CD4-positive, alpha-beta T cell treated with Interleukin-4 for 4 hours (primary cell): ENCODE measurements at places on chromosomes 1 and 21.
A peak's percentile ranks its signal among the peaks of the same experiment; 100 is the strongest.

GRCh38 chr21:46392921-46393320, 65.8 kb upstream of the DIP2A start:
- DNase-seq = no peak

GRCh38 chr1:220160027-220160426, 66.1 kb downstream of the IARS2 start:
- DNase-seq = no peak

GRCh38 chr1:9960011-9960410, 16.7 kb downstream of the NMNAT1 start:
- no peak for DNase-seq

DNA sequence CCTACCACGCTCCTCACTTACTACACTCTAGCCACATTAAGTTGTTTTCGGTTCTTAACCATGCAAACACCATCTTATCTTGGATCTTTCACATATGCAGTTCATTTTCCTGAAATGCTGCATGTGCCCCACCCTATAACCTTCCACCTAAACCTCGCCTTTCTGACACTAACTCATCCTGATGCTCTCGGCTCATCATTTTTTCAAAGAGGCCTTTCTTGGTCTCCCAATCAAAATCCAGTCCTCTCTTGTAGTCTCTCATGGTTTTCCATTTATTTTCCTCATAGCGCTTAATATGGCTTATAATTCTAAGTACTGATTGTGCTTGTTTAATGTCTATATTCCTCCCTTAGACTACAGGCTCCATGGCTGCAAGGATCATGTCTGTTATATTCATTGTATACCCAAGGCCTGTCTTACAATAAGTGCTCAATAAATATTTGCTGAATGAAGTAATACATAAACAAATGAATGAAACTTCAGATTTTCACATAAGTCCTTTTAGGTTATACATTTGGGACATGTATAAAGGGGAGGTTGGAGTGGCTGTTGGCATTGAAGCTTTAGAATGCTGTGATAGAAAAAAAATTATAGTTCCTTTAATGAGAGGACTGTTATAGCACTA, 79.2 kb upstream of the CDC42BPA start:
- no peak for DNase-seq

DNA sequence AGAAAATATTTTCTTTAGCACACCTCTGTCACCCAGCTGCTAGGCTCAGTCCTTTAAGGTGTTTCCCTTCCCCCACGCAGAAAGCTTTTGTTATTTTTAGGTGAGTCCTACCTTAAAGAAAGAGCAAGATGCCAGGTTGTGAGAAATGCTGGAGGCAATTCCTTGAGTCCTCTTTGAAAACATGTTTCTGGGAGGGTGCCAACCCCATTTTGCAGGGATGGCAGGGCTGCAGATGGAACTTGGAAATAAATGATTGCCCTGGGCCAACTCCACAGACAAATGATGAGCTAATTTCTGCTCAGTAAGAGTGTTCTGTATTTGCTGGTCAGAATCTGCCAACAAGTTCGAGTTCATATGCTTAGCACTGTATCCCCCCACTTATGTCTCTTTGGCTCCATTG, 119.2 kb upstream of the RAB3GAP2 start:
- DNase-seq = no peak

DNA sequence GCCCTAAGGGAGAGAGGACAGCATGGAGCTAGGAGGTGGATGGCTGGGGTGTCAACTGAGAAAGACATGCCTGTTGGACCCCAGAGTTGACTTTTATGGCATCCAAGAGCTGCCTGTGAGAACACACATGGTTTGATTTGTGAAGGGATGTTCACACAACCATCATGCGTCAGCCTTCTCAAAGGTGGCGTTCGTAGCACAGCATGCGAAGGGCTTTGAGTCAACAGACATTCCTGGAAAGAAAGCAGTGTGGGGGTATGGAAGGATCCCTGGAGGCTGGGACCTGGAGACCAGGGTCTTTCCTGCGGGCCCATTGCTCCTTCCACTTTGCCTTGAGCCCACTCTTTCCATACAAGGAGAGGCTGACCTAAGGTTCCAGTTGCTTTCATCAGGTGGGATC, 6.4 kb upstream of the WNT3A start:
- no peak for DNase-seq

DNA sequence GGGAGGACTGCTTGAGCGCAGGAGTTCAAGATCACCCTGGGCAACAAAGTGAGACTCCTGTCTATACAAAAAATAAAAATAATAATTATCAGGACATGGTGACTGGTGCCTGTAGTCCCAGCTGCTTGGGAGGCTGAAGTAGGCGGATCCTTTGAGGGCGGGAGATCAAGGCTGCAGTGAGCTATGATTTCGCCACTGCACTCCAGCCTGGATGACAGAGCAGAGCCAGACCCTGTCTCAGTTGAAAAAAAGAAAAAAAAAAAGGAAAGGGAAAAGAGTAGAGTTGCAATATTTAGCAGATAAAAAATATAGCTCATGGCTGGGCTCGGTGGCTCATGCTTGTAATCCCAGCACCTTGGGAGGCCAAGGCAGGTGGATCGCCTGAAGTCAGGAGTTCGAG, 3.3 kb upstream of the S1PR1 start:
- DNase-seq = no peak

DNA sequence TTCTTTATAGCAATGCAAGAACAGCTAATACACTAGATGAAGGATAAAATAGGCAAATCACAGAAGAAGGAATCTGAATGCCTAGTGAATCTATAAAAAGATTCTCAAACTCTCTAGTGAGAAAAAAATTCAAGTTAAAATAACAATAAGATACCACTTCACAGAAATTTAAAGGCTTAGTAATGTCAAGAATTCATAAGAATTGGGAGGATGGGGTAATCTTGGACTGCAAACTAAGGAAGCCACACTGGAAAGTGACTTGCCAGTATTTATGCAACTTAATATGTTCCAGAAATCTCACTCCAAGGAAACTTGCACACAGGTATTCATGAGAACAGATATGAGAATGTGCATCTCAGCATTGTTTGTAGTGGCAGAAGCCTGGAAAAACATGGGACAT, 38.9 kb upstream of the PRRC2C start:
- no peak for DNase-seq

- DNase-seq = no peak
Observed at GRCh38 chr1:7988576-7988975, 27.1 kb downstream of the PARK7 start.

DNA sequence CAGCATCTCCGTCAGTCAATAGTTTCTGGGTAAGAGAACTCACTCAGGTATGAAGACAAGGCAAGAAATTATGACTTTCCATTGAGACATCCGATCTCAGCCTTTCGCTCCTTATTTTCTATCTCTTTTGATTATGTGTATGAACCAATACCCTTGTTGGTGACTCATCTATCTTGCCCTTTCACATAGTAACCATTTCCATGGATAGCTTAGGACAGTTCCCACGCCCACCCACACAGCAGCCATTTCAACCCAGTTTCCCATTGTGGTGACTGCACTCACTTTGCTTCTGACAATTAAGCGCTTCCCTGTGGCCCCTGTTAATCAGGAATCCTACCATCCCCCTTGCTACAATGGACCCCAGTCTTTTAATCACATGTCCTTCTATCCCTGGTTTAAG, 210.6 kb upstream of the ADGRL2 start:
- DNase-seq = no peak

- DNase-seq = no peak
Observed at GRCh38 chr1:112544011-112544688, 35.4 kb downstream of the WNT2B start.

DNA sequence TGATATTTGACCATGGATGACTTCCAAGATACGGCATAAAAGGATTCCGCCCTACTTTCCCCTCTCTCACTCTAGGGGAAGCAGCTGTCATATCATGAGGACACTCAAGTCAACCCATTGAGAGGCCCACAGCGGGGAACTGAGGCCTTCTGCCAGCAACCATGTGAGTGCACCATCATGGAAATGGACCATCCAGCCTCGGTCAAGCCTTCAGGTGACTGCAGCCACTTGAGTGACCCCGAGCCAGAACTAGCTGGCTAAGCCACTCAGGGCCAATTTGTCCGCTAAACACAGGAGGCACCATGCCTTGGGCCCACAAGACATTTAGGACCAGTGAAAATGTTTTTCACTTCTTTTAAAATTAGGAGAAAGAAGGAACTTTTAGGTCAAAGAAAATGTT, 11.1 kb upstream of the GJB5 start:
- no peak for DNase-seq

DNA sequence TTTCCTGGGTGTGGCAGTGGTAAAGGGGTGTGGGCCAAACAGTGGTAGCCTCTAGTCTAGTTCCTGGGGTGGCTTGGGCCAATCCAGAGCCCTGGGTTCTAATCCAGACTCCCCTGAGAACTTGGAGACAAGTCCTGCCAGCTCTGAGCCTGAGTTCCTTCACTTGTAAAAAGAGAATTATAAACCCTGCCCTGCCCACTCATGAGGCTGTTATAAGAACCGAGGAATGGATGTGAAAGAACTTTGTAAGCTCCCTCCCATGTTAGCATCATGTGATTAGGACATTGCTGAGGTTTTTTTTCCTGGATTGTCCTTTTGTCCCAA, 131.0 kb downstream of the RRAGC start:
- DNase-seq = no peak

DNA sequence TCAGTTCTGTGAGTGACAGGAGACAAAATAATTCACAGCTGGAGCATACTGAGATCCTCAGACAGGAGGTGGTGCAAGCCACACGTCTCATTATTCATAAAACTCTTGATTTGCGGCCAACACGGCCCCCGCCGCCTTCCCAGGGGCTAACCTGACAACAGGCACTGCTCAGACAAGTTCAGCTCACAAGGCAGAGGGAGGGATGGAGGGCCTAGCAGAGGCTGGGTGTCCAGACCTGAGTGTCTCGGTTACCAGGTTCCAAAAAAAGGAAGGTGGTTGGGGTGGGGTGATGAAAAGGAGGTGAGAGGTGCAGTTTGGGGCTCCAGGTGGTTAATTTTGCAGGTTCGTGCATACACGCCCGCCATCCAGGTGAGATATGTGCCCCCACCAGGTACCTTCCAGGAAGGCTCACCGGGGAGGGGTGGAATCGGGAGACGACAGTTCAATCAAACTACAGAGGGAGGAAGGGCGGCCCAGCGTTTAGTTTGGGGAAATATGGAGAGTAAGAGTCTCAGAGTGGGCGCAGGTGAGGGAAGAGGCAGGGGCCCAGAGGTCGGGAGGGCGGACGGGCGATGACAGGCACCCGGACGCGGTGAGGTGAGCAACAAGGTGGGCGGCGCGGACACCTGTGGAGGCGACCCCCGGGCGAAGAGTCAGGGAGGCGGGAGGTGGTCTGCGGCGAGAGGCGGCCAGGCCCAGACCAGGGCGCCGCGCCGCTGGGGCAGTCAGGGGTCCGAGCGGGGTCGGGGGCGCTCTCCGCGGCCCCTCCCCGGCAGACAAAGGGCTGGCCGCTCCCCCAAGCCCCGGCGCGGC, 629 bp downstream of the CTNNBIP1 start:
- peak; percentile 5 for DNase-seq

- no peak for DNase-seq
Observed at GRCh38 chr1:11046625-11047365, at the start of gene MASP2. Gene MASP2, minus strand, starts transcription at chr1:11047239. Its CDS starts 32 bp downstream, at chr1:11047207.

DNA sequence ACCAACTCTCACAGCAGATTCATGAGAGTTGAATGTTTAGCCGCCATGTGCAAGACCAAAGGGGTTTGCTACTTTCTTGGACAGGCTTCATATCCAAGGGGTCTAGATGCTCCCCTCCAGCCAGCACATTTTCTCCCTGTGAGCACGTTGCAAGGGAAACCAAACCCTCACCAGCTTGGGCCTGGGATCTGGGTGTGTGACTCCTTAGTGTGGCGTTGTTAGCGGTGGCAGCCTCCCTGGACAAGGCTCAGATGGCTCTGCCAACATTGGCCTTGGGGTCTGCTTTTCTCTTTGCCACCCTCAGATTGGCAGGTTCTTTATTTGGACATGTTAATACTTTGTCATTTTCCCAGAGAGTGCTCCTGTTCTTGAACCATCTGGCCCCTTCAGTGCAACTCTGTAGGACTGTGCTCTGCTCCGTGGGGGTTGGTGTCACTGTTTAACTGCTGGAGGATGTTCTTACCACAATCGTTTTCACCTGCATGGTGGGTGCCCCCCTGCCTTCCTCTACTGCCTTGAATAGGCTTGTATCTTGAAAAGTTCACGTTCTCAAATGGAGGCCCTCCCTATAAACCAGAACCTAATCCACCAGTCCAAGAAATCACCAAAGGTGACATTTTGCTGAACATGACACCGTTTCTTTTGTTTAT, 13.4 kb downstream of the ABCG1 start:
- DNase-seq = no peak

DNA sequence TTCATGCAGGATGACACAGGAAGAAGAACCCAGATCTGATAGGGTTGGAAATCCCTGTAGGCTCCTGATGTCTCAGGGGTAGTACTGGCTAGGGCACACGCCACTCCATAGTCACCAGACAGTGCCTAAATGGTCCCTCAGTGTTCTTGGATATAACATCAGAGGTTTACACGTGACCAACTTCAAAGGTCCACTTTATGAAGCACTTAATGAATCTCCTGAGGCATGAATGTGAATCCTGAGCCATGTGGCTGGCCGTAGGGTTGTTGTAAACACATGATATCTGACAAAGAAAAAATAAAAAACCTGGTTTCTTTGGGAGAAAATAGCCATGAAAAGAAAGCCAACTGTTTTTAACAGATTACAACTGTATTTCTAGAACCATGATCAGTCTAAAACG, 27.5 kb downstream of the SLC6A17 start:
- DNase-seq = no peak

DNA sequence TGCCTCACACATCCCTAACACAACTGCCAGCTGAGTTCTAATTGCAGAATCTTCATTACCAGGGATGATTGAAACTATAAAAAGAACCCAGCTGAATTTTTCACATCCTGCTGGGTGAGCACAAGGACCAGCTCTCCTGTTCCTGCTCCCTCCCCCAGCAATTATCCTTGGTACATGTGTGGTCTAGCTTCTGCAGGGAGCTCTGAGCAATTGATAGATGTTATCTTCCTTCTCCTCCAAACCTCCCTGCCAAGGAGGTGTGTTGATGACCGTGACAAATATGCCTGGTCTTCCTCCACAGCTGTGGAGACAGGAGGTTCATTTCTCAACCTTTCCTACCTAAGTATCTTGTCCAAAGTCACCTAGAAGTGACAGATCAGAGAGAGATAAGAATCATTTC, 65.3 kb upstream of the MAN1A2 start:
- DNase-seq = no peak

DNA sequence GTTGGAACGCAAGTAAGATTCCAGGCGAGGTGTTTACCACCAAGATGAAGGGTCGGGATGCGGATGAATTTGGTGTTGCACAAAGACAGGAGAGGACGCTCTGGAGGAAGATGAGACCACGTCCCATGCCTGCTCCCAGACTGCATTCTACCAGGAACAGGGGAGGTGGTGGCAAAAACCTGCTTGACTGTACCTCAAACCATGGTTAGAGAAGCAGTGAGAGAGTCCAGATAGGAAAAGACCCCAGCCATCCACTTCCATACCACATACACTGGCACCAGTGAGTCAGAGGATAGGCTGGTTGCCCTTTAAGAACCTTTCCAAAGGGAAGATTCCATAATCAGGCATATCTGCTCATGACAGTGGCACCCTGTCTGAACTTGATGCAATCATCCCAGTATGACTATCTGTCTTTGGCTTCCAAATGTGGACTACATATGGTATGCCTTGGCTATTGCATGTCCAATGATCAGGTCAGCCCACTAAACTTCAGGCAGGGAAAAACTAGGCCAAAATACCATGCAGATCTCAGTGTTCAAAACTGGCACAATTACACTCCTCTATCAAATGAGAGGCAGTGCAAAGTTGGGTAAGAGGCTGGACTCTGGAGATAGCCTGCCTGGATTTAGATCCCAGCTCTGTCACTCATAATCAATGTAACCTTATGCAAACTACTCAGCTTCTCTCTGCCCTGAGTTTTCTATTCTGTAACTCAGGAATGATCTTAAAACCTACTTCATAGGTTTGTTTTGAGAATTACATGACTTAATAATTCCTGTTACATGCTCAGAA, 20.6 kb downstream of the NPR1 start:
- DNase-seq = no peak
